ENCODE measurements at places on chromosomes 1 and 21.

GRCh38 chr1:114352797-114353196 is 158.2 kb downstream of the TRIM33 start:
- DNase-seq = no peak

DNA sequence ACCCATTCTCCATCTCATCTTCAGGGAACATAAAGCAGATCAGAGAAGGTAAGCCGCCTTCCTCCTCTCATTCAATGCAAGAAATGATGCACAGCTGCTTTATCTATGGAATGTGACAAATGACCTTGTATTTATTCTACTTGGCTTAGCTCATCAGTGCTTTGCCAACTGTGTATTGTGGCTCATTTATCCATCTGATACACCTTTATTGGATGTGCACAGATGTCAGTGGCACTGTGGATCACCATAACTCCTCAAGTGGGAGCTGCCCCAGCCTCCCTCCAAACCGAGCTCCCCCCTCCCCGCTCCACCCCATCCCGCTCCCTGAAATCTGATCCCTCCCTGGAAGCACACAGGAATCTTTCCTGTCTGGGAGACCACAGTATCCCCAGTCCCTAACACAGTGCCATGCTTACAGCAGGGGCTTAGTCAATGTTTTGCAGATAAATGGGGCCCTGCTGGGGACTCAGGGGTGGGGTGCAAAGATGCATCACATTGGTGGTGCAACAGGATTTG is 156.0 kb upstream of the RAB4A start:
- no peak for DNase-seq

- no peak for DNase-seq
Observed at GRCh38 chr1:107414550-107414949, 273.7 kb downstream of the NTNG1 start.

DNA sequence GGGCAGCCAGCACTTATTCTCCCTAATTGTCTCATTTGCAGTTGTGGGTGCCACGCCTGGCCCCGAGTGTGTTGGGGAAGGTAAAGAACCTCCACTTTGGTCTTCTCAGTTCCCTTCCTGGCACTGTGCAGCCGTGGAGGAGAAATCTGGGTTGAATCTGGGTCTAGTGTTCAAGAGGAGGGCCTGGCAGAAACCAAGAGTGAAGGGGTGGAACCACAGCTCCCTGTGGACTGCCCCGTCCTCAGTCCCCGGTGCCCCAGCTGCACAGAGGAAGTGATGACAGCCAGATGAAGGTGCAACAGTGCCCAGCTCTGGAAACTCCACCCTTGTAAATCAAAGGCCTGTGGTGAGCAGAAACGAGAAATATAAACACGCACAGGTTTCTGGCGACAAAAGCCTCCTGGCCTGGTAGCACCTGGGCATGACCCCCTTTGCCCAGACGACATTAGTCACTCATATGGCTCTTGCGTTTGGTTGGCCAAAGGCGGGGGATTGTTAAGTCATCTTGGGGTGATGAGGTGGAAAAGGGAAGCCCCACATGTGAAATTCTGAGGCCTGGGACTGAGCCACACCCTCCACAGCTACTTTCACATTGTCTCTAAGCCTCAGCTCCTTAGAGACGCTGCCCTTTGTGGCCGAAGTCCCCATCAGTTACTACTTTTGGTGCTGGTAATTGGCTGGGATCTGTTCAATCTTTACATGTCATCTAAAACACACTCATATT is 4.2 kb upstream of the ECE1 start:
- DNase-seq = no peak

GRCh38 chr1:83559129-83559840 is 439.6 kb downstream of the TTLL7 start:
- no peak for DNase-seq

- DNase-seq = no peak
Observed at GRCh38 chr1:37461698-37462436, 12.5 kb upstream of the ZC3H12A start.

- no peak for DNase-seq
Observed at GRCh38 chr1:220566869-220567268, 38.9 kb downstream of the MARK1 start.

GRCh38 chr1:23477359-23478144 is 6.4 kb downstream of the ASAP3 start:
- no peak for DNase-seq

DNA sequence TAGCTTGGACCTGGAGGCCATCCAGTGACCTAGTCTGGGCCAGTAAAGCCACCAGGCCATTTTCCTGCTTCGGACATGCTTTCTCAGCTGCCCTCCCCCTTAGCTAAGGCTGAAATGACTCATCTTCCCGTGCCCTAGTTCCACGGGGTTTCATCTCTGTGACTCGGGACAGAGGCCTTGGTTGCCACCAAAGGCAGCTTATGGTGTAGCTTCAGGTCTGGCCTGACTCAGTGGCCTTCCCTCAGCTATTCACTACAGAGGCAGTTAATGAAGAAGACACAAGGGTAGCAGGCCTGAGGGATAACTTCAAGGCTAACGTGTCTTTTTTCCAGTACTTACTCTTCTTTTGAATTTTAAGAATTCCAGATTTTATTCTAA is 82.4 kb downstream of the PBX1 start:
- no peak for DNase-seq

- DNase-seq = no peak
Observed at GRCh38 chr1:3192825-3193224, 123.8 kb downstream of the PRDM16 start.

GRCh38 chr1:219174460-219175211 is 958 bp downstream of the LYPLAL1 start:
- no peak for DNase-seq

GRCh38 chr1:186213225-186213607 is 161.8 kb downstream of the TPR start:
- no peak for DNase-seq

DNA sequence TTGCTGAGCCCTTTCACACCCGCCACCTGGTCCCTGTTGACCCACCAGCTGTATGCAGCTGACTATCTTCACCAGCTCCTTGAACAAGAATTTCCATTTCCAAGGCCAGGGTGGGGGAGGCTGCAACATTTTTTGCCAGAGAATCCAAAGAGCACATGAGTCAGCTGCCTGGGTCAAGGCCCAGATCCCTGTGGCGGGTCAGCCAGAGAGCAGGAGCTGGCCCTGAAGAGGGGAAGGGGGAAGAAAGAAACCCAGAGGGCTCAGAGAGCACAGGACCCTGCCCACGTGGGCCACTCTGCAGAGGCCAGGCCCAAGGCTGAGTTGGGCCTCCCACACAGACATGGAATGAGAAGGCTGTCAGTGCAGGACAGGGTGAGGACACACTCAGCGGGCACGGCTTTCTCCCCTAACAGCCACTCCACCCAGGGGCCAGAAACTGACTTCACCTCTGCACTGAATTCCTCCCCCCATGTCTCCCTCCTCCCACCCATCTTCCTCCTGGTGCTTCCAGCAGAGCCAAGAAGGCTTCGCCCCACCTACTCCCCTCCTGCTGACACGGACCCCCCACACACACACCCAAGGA is 28.9 kb downstream of the S100A6 start:
- no peak for DNase-seq

- DNase-seq = no peak
Observed at GRCh38 chr1:192167011-192167410, 8.7 kb downstream of the RGS18 start.

- DNase-seq = no peak
Observed at GRCh38 chr1:8962812-8963530, 17.3 kb downstream of the CA6 start.

DNA sequence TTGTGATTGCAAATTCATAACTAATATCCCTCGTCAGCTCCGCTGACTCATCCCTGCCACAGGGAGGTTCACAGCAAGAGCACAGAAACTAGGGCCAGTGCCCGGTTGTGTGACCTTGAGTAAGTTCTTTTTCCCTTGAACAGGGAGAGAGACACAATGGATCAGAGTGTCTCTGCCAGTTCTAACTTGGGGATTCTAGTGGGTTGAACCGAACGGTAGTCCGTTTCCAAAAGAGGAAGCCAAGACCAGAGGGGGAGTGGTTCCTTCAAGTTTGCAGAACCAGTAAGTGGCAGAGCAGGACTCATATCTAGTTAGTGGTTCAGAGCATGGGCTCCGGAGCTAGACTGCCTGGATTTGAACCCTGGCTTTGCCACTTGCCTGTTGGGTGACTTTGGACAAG is 4.9 kb upstream of the SHISA4 start:
- DNase-seq = no peak

DNA sequence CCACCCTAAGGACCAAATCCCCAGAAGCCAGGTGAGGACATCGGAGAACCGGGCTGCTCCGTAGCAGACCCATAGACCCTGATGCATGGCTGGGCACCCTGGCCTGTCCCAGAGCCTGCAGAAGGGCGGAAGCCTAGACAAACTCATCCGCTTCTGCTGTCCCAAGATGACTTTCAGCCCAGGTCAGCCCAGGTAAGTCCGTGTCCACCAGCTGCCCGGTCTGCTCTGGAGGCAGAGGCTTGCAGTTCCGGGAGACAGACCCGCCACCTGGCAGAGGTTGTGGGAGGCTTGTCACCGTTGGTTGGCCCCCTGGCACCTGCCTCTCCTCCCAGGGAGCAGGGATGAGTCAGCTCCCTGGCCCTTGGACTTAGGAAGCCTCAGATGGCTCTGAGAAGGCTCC is 22.8 kb upstream of the POFUT2 start:
- no peak for DNase-seq

- no peak for DNase-seq
Observed at GRCh38 chr1:78790174-78790573, 140.5 kb downstream of the IFI44 start.

DNA sequence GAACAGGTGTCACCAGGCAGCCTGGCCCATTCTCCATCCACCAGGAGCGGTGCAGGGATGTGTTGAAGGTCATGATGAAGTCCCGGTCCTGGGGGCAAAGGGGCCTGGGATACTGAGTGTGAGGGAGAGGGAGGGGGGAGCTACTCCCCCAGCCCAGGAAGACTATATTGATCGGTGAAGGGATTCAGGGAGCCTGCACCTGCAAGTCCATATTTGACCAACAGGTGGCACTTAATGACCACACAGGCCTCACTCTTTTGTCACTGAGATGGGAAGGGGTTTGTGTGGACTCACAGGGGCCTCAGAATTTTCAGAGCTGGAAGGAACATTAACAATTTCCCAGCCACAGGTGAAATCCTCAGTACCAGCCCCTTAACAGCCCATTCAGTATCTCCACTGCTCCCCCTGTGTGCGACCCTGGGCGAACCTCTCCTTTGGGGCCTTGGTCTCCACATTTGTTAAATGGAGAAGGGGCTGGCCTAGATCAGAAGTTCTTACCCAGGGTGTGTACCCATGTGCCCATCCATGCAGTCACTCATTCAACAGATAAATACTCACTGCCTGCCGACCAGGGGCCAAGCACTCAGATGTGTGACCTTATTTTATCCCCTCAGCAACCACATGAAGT is 55.6 kb downstream of the NKAIN1 start:
- DNase-seq = no peak

DNA sequence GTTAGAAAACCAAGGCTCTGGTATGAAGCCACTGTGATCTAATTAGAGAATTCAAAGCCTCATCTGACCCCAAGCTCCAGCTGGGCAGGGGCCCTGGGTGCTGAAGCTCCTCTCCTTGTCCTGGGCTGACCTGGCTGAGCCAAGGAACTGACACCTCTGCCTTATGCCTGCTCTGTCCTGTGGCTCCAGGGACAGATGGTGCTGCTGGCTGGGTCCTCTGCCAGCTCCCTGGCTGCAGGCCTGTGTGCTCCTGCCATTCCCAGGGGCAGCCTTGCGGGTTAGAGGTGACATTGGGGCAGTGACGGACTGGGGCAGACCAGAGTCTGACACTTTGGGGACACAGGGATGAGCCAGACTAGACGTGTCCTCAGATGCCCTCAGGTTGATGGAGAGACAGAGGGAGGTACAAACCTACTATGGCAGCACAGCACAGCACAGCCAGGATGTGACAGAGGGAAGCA is 11.8 kb downstream of the ACOT11 start:
- DNase-seq = no peak

DNA sequence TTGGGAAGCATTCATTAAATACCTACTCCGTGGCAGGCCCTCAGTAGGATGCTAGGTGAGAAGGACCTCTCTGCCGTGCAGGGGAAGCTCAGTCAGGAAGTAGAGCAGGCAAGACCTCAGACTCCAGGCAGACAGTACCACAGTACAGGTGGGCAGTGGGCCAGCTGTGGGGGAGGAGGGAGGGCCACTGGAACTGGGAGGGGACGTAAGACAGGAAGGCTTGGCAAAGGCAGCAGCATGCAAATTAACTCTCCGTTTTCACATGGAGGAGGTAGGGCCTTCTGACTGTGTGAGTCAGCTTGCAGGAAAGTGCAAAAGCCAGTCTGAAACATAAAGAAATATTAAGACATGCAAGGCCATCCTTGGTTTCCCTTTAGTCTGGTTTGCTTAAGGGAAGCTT is 157.7 kb downstream of the TRIM33 start:
- no peak for DNase-seq

DNA sequence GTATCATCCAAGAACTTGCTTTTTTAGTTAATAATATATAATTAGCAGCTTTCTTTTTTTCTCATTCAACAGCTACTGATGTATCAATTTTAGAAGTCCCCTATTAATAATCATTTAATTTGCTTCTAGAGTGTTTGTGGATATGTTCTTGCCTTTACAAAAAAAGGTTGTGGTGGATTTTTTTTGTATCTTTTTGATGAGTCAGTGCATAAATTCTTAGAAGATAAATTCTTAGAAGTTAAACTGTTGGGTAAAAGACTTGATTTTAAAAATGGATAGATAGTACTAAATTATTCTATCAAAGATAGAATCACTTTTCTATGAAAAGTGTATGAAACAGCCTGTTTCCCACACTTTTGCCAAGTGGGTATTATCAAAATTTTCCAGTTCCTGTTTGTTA is 11.9 kb downstream of the FGGY start:
- DNase-seq = no peak

DNA sequence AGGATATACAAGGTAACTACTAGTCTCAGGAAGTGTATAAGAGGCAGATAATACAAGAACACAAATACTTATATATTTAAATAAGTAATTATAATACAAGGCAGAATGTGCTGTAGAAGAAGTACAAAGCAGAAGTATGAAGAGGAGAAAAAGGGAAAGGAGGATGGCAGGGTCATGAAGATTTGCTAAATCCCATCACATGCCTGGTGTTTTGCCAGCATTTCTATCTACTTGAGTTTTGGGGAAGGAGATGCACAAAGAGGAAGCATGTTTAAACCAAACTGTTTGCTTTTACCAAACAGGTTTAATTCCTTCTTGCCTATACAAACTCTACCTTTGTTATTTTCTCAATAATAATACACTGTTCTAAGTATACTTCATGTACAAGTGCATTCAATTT is 60.9 kb upstream of the PODN start:
- no peak for DNase-seq

- DNase-seq = no peak
Observed at GRCh38 chr1:34975338-34975737, 9.8 kb downstream of the TMEM35B start.

- no peak for DNase-seq
Observed at GRCh38 chr1:86207323-86207722, 50.8 kb upstream of the COL24A1 start.

GRCh38 chr21:25964015-25964414 is 206.6 kb downstream of the APP start:
- no peak for DNase-seq

All from esophagus squamous epithelium (tissue), 5 donors.